Dermis microvascular lymphatic vessel endothelial cell (primary cell): ENCODE measurements at places on chromosomes 6 and 20. TPM values are rescaled to one million over a fixed set of nuclear protein-coding genes. Genes with fewer than 3 reads are reported as not detected.
A peak's percentile ranks its signal among the peaks of the same experiment; 100 is the strongest.

- DNase-seq = no peak
Observed at GRCh38 chr6:105886814-105887544, 199.2 kb upstream of the PRDM1 start.

DNA sequence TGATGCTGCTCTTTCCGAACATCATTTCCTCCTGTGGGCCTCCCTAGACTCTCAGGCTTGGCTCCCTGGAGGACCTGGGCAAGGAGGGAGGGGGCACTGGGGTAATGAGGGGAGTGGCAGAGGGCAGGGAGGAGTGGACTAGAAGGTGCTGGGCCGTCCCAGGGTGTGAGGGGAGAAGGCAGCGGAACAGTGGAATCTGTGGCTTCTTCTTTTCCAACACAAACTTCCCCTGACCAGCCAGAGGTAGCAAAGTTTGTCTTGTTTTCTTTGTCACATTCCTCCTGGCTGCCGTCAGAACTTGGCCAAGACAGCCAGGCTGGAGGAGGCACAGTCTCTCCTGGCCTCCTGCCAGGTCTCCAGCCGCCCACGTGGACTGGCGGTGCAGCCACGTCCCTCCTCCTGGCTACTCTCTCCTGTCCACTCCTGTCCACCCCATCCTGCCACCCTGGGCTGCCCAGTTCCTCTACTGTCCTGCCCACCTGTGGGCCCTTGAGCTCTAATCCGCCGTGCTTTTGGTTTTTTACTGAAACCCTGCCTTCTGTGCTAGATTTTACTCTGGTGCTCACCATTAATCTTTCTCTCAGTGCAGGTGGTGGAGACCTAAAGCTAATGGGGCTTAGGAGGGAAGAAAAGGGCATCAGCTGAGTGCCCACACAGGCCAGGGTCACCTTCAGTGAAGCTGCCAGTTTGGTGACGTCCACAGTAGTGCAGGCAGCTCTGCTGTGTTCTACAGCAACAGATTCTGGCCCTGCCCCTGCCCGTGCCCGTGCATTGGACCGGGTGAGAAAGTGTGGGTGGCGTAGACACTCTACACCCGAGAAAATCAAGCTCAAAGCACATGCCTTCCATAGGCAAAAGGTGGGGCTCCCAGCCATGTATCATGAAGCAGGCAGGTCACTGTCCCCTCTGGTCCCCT lies 2.8 kb upstream of the CDSN start:
- DNase-seq = no peak

GRCh38 chr20:62624719-62625453 lies 17.4 kb upstream of the SLCO4A1 start:
- DNase-seq = peak; percentile 28

DNA sequence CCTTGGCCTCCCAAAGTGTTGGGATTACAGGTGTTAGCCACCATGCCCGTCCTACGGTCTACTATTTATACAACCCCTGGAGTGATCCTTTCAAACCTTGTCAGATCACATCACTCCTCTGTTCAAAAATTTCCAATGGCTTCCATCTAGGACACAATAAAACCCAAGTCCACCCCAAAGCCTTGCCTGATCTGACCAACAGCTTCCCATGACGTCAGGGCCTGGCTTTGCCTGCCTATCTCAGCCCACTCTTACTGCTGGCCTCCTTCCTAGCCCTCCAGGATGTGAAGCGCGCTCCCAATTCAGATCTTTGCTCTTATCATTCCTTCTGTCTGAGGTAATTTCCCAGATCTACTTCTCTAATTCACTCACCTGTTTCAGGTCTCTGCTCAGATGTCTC lies 128.4 kb downstream of the LINC00237 start:
- DNase-seq = no peak

Gene SIRPD
- not detected in 2 replicates for total RNA-seq

DNA sequence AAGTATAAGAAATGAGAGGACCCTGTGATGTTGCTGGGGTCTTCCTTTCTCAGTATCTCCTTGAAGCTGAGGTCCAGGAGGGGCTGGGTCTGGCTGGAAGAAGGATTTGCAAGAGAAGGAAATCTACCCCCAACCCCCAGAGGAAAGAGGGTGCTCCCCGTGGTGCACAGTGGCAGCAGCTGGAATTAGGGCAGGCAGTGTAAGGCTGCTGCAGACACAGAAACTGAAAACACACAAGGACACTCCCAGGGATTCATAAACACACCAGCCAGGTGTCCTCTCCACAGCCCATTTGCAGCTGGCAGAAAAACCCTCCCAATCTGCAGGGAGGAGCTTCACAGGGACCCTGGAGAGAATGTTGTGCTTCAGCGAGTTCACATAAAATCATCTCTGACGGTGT lies 297.2 kb downstream of the CDH26 start:
- no peak for DNase-seq

GRCh38 chr6:118650582-118651281 lies 659 bp downstream of the CEP85L start:
- no peak for DNase-seq

DNA sequence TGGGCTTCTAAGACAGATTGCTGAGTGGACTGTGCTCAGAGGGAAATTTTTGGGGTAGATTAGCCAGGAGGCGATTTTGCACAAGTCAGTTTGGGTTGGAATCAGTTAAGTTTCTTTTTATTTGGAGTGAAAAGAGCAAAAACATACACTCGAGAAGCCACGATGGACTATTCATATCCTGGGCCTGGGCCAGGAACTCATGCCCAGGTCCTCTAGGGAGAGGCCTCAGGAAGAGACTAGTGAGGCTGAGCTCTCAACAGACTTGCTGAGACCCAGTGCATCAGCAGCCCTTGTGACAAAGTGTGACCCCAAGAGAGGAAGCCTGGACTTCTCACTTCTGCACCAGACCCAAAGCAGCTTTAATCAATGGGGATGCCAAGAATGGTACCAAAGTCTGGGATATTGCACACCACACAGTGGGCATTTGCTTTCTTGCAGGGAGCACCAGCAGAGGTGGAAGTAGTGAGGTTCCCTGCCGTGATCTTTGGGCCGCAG lies 61.6 kb upstream of the MAFB start:
- DNase-seq = no peak

Gene GPLD1
- 0.13 and 0.25 TPM in 2 replicates for total RNA-seq

GRCh38 chr20:13644010-13644409 lies 5.3 kb upstream of the TASP1 start:
- DNase-seq = no peak

- no peak for DNase-seq
Observed at GRCh38 chr6:33418690-33419291, 884 bp upstream of the CUTA start.

DNA sequence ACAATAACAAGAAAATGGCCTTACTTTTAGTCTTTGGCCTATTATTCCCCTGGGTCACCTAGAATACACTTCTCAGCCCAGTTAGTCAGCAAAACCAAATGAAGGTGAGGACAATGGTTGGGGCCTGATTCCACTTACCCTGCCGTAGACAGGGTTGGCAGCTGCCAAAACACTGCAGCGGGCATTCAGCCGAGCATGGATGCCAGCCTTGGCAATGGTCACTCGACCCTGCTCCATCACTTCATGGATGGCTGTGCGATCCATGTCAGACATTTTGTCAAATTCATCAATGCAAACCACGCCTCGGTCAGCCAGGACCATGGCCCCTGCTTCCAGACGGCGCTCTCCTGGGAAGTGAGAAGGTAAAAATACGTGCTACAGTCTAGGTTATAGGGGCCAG lies 8.4 kb downstream of the MCM3 start:
- no peak for DNase-seq

- no peak for DNase-seq
Observed at GRCh38 chr6:164151161-164152120, 736.9 kb downstream of the QKI start.

Gene EPHA7
- total RNA-seq = under 0.01 TPM in 2 replicates

DNA sequence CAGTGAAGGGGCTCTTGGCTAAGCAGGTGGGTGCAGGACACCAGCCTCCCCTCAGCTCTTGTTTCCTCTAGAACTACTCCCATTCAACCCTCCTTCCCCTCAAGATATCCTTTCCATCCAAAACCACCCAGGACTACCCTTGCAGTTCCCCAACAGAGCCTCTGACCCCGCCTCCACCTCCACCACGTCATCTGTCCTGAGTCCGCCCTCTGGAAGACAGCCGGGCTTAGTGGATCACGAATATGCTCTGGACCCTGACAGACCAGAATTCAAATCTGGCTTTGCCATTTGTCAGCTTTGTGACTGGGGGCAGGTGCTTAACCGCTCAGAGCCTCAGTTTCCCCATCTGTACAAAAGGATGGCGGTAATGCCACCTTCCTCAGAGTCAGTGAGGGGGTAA lies 31.4 kb downstream of the TFEB start:
- no peak for DNase-seq

DNA sequence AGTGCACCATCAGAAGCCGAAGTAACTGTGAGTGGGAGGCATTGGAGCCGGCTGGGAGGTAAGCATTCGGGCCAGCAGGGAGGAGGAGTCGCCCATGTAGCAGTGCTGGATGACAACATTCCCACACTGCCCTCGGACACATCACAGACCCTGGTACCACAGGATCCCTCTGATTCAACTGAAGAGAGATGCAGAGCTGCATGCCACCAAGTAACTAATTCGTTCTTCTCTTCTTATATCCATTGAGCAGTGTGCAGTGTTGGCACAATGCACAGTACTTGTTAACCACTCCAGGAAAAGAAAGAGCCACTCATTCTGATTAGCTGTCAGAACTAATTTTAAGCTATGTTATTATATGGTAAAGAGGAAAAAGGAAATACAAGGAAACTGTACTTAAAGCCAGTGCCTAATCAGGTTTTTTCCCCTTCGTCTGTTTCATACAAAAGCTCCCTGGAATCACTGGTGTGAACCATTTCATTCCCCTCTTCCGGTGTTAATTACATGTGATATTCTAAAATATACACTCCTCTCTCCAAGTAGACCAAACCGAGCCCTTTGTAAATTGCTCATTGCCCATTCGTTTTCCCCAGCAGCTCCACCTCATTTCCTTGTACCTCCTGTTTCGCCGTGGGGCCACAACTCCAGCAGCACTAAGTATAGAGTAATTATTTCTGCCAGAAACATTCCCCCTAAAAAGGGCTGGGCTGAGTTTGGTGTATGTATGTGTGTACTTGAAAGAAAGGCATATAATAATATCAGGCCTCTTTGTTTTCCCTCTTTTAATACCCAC lies 32.4 kb upstream of the ADTRP start:
- no peak for DNase-seq

DNA sequence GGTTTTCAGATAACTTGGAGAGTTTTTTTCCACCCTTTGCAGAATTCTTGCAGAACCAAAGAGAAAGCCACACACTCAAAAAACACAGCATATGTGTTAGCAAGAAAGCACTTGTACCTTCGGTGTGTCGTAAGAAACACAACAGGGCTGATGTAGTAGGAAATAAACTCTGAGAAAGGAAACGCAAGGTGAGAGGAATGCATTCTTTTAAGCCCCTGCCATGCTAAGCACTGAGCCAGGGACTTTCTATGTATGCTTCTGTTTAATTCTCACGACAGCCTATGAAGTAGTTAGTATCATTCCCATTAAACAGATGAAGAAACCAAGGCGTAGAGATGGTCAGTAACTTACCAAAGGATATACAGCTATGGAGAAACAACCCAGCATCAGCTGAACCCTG lies 23.1 kb downstream of the NEDD9 start:
- no peak for DNase-seq

DNA sequence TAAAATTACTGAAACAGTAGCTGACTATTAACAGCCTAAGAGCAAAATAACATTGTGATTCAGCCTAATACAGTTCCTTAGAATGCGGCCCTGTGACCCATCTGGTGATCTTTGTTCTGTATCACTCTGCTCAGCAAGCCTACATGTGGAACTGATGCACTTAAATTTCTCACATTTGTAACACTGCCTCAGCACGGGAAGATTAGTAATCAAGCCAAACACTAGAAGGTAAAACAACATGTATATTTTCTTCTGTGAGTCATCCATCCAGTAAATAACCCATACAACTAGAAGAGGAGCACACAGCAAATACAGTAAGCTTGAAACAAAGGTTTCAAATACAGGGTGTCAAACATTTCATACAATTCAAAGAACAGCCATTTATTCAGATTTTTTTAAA lies 189.7 kb upstream of the NOX3 start:
- no peak for DNase-seq

- peak; percentile 80 for DNase-seq
Observed at GRCh38 chr6:134063966-134064445, 11.6 kb upstream of the SLC2A12 start.

DNA sequence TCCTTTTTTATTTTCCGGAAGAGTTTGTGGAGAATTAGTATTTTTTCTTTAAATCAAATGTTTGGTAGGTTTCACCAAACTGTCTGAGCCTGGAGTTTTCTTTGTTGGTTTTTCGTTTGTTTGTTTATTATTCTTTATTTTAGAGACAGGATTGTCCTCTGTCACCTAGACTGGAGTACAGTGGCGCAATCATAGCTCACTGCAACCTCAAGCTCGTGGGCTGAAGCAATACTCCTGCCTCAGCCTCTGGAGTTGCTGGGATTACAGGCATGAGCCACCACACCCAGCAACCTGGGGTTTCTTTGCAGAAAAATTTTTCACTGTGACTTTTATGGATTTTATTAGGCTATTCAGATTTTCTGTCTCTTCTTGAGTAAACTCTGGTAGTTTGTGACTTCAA lies 120.2 kb upstream of the LOC128125822 start:
- no peak for DNase-seq

DNA sequence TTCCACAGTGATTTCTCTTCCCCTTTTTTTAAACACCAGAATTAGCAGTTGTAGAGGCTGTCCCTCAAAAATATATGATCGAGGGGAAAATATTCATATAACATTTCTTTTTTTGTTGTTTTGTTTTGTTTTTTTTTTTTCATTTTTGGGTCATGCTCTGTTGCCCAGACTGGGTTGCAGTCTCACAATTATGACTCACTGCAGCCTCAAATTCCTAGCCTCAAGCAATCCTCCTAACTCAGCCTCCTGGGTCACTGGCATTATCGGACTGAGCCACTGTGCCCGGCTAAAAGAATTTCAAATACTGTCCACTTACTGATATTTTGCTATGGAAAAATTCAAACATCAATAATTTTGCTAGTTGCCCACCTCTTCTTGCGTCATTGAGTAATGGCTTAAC lies 134.0 kb downstream of the HFE start:
- DNase-seq = no peak

DNA sequence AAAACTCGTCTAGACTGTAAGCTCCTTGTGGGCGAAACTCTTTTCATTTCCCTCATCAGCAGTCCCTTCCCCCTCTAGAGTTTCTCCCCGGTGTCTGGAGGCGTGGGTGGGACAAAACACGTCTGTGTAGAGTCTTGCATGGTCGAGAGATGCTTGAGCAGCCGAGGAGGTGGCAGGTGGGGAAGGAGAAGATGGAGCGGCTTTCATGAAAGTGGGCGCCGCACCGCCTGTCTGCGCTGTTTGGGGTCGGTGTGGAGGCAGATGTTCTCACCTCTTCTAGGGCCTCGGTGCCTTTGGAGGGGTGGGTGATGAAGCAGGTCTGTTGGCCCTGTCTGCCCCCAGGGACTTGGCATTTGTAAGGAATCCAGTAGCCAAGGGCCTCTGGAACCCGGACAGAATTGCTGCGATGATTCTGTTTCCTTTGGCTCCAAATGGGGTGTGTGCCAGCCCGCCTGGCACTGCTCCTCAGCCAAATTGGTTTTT lies 1.2 kb downstream of the BRPF3 start:
- DNase-seq = no peak

GRCh38 chr6:68911811-68912210 lies 276.7 kb downstream of the ADGRB3 start:
- DNase-seq = no peak

Gene LY6G6C
- not detected in 2 replicates for total RNA-seq
